ENCODE measurements at places on chromosomes 6 and 20.

- no peak for DNase-seq
These were observed 36.3 kb upstream of the CMTR1 start for GRCh38 chr6:37396571-37397180.

GRCh38 chr6:4670824-4671409, 105.3 kb upstream of the CDYL start:
- DNase-seq: no peak

GRCh38 chr6:75550544-75551167, 51.0 kb upstream of the SENP6 start:
- no peak for DNase-seq

GRCh38 chr6:115675443-115675842, 385.2 kb downstream of the FRK start:
- no peak for DNase-seq

DNA sequence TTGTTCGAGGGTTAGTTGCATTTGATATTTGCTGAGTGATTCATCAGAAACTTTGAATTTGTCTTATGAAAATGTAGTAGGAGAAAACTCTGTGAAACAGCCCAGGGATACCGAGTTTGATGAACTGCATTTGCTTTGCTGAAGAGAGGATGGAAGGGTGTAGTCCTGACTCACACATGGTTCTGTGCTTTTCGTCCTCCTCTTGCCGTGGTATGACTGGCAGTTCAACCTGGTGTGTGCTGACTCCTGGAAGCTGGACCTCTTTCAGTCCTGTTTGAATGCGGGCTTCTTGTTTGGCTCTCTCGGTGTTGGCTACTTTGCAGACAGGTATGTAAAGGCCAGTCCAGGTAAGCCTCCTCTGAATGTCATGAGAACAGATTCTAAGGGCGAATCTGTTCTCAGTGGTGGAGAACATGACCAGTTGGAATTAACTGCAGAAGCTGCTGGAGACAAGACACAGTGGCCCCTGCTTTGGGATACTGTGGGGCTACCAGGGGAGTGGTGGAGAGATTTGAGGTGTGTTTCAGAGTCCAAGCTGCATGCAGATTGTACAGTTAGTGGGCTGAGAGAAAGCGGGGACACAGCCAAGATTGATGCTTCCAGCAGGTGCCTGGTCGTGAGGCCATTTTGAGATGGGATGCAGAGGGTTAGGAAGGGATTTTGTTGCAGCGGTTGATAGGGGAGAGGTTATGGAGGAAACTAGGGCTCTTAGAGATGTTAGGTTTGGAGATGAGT, 8.4 kb downstream of the SLC22A1 start:
- no peak for DNase-seq

DNA sequence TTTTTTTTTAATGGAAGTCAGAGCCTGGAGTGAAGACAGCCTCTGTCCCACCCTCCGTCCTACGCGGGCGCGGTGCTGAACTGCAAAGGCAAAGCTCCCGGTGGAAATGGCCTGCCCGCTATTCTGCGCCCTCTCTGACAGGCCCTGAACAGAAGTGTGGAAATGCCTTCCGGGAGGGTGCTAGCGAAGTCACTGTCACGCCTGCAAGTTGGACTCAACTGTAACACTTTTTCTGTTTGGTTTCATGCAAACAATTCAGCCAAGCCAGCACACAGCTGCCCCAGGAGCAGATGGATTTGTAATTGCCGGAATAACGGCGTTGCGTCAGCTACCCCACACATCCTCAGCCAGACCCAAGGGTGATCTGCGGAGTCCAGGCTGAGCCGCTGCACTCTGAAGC, 107.6 kb downstream of the PSMB1 start:
- DNase-seq: no peak

DNA sequence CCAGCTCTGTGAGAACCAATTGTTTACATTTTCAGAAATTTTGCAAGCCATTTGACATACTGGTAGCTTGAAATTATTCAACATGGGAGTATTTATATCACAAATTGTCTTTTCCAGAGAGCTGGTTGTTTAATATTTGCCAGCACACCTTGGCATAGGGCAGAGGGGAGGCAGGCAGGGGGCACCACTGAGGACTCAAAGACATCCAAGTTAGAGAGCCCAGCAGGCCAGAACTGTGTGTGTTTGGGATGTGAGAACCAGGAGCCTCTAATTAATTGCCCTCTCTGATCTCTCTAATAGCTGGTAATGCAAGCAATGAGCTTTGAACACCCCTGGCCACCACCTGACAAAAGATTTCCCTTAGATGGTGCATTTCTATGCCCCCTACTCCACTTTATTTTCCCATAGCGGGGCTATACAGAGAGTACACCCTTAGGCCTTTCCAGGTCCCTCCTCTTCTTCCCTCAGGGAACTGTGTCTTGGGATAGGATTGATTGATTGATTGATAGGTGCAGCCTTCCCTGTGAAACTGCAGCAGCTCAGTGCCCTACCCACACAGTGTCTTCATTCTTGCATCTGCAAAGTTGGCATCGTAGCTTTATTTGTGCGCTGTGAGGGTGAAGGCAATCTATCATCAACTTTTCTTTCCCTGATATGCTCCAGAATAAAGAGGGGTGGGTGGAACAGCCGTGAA, 29.2 kb downstream of the MOCS1 start:
- no peak for DNase-seq

- no peak for DNase-seq
These were observed 85.9 kb upstream of the HMGCLL1 start for GRCh38 chr6:55664591-55665587.

- no peak for DNase-seq
These were observed 45.7 kb upstream of the MCUR1 start for GRCh38 chr6:13859871-13860555.

DNA sequence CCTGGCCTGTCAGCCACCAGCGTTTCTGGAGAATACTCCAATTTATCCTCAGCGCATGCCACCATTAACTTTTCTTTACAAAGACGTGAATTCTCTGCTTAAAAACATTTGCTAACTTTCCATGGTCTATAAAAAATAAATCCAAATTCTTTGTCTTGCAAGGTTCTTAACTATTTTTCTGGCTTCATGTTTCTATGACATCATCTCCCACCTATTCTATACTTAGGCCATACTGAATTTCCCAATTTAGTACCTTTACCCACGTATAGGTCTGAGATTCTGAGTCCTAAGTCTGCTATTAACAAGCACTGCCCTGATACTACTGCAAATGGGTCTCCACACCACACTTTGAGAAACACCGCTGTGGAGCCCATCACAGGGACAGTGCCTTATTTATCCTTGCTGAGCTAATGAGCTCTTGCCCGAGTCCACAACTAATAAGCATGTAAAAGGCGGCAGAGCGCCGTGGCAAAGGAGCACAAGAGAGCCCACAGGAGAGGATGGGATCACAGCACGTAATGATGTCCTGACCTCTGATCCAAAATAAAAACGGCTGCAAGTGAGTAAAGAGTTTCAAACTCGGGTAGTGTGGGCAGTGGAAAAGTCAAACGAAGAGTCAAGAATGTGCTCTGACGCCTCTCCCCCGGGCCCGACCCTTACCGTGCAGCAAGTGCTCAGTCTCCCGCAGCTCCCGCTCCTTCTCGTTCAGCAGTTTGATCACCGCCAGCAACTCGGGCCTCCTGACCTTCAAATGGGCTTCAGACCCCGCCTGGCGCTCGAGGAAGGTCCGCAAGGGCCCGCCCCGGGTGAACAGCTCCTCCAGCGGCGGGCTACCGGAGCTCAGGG, 519 bp downstream of the MTRF1L start:
- DNase-seq: no peak

Data from Jurkat, Clone E6-1 (cell line).